ENCODE measurements at places on chromosomes 13 and 19. TPM values are rescaled to one million over a fixed set of nuclear protein-coding genes. Genes with fewer than 3 reads are reported as not detected.

DNA sequence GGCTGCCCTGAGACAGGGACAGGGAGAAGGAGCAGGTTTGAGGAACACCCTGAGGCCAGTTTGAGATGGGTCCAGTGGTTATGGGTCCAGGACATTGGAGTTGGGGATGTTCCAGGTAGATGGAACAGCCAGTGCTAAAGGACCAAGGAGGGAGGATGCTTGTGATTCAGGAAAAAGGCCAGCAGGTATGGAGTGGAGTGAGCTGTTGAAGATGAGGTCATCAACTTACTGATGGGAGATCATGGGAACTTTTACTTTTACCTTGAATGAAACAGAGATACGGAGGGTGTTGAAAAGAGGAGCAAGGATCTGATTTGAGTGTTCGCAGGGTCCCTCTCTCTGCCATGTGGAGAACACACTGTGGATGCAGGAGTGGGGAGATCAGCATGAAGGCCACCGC is 25.5 kb downstream of the SPTBN4 start:
- DNase-seq, result no peak

The ZNF829 gene
- total RNA-seq, result 2.2 TPM

DNA sequence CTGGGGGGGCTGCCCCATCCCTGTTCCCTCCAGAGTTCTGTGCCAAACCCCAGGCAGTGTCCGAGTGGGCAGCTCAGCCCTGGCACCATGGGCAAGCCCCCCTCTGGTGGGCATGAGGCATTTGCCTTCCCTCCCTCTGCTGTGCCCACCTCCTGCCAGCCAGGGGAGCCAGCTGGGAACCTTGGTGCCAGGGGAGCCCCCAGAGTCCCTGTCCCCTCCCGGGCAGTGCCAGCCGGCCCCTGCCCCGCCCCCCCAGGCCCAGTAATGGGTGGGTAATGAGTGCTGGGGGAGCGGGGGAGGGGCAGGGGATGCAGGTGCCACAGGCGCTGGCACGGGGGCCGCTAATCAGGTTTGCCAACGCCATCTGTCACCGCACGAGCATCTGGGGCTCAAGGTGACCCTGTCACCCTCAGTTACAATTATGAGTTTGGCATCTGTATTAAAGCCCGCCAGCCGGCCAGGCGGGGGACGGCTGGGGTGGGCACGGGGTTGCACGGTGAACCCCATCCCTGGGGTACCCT is 5.9 kb downstream of the DAND5 start:
- no peak for DNase-seq

The CERS1 gene
- total RNA-seq, result 27.7 TPM

- DNase-seq, result peak; percentile 34
Measured at GRCh38 chr13:35478271-35479037, 2.0 kb upstream of the MAB21L1 start.

GRCh38 chr13:75830842-75831241 is 194.7 kb downstream of the LMO7 start:
- DNase-seq, result no peak

GRCh38 chr19:48283908-48284307 is 14.0 kb downstream of the ZNF114 start:
- no peak for DNase-seq

GRCh38 chr19:38953677-38954076 is 21.9 kb downstream of the FBXO17 start:
- DNase-seq, result no peak

GRCh38 chr13:54165581-54166215 is 1137.1 kb downstream of the OLFM4 start:
- DNase-seq, result no peak

GRCh38 chr19:11138601-11139300 is 16.8 kb downstream of the SPC24 start:
- DNase-seq, result no peak

DNA sequence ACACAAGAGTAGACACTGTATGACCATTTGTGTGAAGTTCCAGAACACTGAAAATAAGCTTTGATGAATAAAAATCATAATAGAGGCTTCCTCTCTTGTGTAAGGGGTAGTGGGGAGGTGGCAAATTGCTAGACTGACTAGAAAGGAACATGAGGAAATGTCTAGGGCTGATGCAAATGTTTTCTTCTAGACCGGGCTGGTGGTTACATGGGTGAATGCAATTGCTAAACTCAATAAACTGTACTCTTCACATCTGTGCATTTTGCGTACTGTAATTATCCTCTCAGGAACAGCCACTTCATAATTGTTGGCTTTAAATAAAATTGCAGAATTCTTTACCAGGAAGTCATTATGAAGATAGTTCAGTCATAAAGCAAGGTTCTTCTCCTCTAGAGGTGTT is 5.2 kb upstream of the KBTBD7 start:
- no peak for DNase-seq

DNA sequence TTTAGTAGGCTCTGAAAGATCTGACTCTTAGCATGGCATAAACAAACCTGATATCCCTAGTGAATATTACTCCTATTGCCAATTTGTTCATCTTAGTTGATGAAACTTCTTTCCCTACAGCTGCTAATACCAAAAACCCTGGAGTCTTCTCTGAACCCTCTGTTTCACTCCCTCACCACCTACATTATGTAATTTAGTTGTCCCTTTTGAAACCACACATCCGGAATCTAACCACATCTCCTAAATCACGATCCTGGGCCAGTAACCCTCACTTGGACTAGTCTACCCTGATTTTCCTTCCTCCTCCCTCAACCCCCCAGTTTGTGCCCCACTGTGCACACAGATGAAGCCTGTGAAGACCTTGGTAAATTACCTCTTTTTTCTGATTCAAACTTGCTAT is 1.2 kb downstream of the ZNF256 start:
- no peak for DNase-seq

- DNase-seq, result no peak
Measured at GRCh38 chr13:76725211-76725610, 161.0 kb downstream of the KCTD12 start.

The GPATCH1 gene
- 12.9 TPM for total RNA-seq

DNA sequence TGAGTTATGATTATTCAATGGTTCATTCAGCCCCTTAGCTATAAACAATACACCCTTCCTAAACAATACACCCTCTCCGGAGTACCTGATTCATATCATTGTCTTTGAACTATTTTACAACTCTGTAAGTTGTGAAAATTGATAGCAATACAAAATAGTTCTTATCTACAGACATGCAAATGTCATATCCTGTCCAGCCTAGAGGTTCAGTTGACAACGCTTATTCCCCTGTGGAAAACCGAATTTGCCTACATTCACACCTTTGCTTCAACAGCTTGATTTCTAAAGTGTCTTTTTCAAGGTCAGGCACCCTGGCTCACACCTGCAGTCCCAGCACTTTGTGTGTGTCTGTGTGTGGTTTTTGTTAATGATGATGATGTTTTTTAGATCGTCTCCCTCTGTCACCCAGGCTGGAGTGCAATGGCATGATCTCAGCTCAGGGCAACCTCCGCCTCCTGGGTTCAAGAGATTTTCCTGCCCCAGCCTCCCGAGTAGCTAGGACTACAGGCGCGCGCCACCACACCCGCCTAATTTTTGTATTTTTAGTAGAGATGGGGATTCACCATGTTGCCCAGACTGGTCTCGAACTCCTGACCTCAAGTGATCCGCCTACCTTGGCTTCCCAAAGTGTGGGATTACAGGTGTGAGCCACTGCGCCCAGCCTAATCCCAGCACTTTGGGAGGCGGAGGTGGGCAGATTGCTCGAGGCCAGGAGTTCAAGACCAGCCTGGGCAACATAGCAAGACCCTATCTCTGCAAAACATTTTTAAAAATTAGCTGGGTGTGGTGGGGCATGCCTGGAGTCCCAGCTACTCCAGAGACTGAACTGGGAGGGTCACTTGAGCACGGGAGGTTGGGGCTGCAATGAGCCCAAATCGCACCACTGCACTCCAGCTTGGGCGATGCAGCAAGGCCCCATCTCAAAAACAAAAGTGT is 9.6 kb downstream of the C19orf53 start:
- no peak for DNase-seq

The NKPD1 gene
- total RNA-seq, result 0.39 TPM

- no peak for DNase-seq
Measured at GRCh38 chr13:110237875-110238817, 68.8 kb downstream of the COL4A1 start.

GRCh38 chr13:38970380-38971051 is 20.1 kb downstream of the STOML3 start:
- DNase-seq, result no peak

The CLDN10 gene
- total RNA-seq, result 1.8 TPM

GRCh38 chr19:48757741-48758144 is 2.4 kb downstream of the FGF21 start:
- no peak for DNase-seq

- DNase-seq, result no peak
Measured at GRCh38 chr19:16290692-16291091, 33.9 kb upstream of the KLF2 start.

GRCh38 chr13:36157480-36157879 is 26.3 kb upstream of the DCLK1 start:
- DNase-seq, result no peak

GRCh38 chr13:67001363-67001762 is 228.8 kb downstream of the PCDH9 start:
- DNase-seq, result no peak

The IGFL1 gene
- total RNA-seq, result not detected

The KLK7 gene
- total RNA-seq, result not detected

The PGLYRP2 gene
- total RNA-seq, result not detected

- no peak for DNase-seq
Measured at GRCh38 chr19:3655402-3656072, 28.9 kb upstream of the CACTIN start.

GRCh38 chr19:3132971-3133792 is 2.7 kb upstream of the GNA15 start:
- no peak for DNase-seq

DNA sequence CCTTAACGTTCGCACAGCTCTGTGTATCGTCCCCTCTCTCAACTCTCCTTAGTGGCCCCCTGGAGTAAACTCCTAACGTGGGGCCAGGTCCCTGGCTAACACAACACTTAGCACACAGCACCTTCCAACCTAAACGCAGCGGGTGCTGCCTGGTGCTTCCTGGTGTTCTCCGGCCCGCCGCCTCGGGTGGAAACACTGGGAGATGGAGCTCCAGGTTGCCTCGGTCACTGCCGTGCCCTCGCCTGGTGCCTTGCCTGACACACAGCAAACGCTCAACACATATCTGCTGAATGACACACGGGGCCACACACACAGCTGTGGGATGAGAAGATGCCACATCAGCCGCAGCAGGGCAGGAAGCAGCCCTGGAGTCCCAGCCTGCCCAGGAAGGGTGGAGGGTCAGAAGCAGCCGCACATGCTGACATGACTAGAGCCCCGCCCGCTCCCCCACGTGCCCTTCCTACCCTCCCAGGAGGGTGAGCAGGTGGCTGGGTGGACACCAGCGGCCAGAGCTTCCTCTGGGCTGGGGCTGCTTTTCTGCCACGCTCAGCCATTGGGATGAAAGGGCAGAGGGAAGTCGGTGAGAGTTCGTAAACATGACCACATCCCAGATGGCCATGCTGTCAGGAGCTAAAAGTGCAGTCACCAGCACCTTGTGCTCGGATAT is 6.6 kb downstream of the PEPD start:
- no peak for DNase-seq

The GARIN5A gene
- 1.1 TPM for total RNA-seq

The CRB3 gene
- not detected for total RNA-seq

- DNase-seq, result peak; percentile 90
Measured at GRCh38 chr19:13116282-13117175, at the start of gene TRMT1. TSS of gene TRMT1 (minus strand) at chr19:13116740. CDS start at chr19:13116399, 341 bp downstream.

GRCh38 chr19:7618771-7619510 is 10.4 kb downstream of the XAB2 start:
- no peak for DNase-seq

GRCh38 chr19:36773223-36773579 is 594 bp upstream of the ZNF850 start:
- no peak for DNase-seq

DNA sequence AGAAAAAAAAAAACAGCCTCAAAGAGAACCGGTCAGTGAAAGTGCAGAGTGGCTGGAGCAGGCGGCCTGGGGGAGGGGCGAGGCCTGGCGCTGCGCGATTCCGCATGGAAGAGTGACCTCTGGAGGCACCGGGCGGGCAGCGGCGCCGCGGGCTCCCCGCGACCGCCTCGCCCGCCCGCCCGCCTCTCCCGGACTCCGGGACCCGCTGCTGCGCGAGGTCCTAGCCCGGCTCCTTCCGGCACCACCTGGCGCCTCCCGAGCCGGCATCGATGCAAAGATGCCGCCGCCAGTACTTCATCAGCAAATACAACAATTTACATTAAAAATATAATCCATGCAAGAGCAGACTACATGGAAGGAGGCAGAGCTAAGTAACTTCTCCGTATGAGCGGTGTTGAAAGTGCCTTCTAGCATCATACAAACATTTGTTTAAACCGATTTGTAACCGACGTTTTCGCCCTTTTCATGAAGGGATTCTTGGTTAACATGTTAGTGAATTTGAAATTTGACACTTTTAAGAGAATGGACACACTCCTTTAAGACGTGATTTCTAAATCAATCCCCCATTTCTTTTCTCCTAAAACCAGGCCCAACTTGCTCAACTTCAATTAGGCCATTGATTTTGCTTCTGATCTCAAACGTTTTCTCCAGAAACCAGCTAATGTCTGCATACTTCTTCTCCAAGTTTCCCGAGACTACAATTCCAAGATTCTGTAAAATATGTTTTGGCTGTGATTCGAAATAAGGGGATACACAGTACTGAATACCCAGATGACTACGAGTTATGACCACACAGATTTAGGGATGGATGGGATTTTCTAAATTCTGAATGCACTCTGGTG is 2.1 kb downstream of the EFNB2 start:
- peak; percentile 81 for DNase-seq

DNA sequence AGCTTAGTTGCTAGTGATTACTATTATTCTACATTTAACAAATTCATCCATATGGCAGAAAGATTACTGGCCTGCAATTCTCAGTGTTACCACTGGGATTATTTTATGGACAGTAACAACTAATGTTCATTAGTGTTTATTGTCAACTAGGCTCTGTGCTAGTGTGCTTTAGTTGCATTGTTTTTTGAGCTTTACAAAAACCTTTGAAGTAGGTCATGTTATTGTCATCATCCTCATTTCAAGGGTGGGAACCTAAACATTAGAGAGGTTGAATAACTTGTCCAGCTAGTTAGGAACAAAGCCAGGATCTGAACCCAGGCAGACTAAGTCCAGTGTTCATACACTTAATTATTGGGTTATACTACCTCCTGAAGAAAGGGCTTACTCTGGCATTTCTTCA is 27.8 kb upstream of the TDRD3 start:
- no peak for DNase-seq

- peak; percentile 90 for DNase-seq
Measured at GRCh38 chr19:49142866-49143335, 12.3 kb downstream of the HRC start.

- DNase-seq, result no peak
Measured at GRCh38 chr19:55070466-55071128, 5.1 kb upstream of the EPS8L1 start.

- DNase-seq, result peak; percentile 38
Measured at GRCh38 chr19:46133101-46133627, 8.7 kb upstream of the IGFL3 start.

GRCh38 chr13:31846182-31846938 is 107.0 kb downstream of the RXFP2 start:
- DNase-seq, result peak; percentile 88

The ZNF470 gene
- 8.4 TPM for total RNA-seq

The PABPC3 gene
- 0.14 TPM for total RNA-seq

GRCh38 chr19:34430738-34431625 is 2.8 kb downstream of the UBA2 start:
- DNase-seq, result no peak

- no peak for DNase-seq
Measured at GRCh38 chr19:41837981-41838708, 6.3 kb downstream of the LYPD4 start.

The ZNF793 gene
- 17.7 TPM for total RNA-seq

- no peak for DNase-seq
Measured at GRCh38 chr13:86476656-86477055, 677.4 kb upstream of the SLITRK6 start.
